CD4-positive, alpha-beta T cell treated with Interferon gamma for 1 hour (primary cell): ENCODE measurements at places on chromosomes 7 and 10.

DNA sequence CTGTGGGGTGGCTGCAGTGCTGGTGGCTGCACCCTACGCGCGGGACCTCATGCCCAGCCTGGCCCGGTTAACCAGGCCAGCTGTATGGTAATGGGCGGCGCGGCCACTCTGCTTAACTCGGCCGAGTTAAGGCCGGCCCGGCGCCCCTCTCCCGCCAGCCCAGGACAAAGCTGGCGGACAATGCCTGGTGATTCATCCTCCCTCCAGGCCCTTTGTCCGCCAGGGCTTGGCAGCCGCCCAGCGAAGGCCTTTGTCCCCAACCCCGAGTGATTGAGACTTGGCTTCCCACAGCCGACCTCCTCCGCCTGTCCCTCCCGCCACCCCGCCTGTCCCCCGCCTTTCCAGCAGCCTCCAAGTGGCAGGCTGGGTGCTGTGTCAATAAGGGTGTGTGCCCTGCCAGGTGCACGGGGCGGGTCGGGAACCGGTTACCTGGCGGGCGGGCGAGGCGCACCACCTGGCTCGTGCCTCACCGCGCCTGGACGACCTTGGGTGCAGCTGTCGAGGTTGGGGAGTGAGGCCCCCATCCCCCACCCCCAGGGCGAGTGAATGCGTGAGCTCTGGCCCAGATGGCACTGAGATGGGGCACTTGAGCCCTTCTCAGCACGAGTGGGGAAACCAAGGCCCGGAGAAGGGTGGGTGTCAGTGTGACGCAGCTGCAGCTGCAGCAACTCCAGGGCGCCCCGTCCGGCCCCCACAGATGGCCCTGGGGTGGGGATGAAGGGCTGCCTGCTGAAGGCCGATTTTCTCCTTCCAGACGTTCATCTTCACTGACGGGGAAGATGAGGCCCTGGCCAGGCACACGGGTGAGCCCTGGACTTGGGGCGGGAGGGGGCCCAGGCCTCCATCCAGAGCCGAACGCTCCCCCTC, 4.6 kb downstream of the LFNG start:
- no peak for DNase-seq

GRCh38 chr10:18000601-18001000, 48.9 kb downstream of the SLC39A12 start:
- DNase-seq, result no peak

DNA sequence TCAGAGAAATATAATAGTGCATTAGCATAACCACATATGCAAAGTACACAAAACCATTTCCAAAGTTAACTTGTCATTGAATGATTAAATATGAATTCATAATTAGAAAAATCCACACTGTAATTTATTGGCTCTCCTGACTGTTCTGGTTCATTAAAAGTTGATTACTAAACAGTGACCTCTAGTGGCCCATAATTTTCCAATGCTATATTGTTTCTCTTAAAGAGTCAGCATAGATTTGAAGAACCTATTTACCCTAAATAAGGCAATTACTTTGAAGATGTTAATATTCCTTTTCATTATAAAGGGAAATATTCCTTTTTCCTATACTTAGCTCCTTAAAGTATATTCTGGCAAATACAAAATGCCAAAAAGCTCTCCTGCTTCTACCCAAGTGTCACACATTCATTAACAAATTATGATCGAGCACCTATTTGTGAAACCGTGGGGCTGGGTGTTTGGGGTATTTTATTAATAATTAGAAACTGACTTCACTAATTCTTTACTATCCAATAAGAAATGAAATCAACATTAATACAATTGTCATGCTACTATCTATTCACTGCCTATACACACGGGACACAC, 86.2 kb downstream of the HIBADH start:
- no peak for DNase-seq

- no peak for DNase-seq
Measured at GRCh38 chr7:149021725-149022062, 6.6 kb downstream of the PDIA4 start.

GRCh38 chr10:93715345-93715744, 13.0 kb upstream of the FRA10AC1 start:
- DNase-seq, result peak; percentile 8

DNA sequence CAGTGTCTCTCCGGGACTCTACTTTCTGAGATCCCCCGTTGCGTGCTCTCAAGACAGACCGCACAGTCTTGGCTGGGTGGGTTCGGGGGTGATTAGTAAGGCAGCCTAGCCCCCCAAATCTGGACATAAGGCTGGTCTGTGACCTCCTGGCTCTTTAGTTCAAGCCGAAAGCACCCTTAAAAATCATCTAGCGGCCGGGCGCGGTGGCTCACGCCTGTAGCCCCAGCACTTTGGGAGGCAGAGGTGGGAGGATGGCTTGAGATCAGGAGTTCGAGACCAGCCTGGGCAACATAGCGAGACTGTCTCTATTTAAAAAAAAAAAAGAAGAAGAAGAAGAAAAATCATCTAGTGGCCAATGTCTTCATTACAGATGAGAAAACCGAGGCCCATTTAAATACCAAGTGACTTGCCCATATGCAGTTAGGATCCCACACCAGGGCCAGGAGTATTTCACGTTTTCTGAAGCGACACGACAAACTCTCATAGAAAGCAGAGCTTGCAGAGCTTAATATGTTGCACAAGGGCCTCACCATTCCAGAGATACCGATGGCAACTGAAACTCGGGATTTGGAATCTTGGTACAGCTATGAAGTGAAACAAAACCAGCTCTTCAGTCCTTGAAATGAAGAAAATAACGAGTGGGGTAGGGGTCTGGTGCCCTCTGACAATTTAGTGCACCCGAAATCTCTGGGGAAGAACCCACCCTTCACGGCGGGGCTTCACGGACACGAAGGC, 703 bp upstream of the HILPDA start:
- no peak for DNase-seq

DNA sequence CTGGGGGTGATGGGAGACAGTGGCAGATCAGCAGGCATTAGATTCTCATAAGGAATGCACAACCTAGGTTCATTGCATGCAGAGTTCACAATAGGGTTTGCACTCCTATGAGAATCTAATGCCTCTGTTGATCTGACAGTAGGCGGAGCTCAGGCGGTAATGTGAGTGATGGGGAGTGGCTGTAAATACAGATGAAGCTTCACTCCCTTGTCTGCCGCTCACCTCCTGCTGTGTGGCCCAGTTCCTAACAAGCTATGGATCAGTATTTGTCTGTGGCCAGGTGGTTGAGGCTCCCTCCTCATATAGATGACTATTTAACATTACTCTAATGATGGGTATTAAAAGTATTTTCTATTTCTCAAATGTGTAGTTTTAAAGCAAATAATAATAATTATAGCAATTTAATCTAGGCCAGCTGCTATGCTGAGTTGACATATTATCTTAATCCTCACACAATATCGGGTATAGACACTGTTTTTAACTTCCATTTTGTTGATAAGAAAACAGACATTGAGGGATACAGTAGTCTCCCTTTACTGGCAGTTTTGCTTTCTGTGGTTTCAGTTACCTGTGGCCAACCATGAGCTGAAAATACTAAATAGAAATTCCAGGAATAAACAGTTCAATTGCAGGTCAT, 39.9 kb downstream of the KIF20B start:
- DNase-seq, result no peak

GRCh38 chr10:92479547-92479946, 94.3 kb downstream of the IDE start:
- DNase-seq, result no peak

DNA sequence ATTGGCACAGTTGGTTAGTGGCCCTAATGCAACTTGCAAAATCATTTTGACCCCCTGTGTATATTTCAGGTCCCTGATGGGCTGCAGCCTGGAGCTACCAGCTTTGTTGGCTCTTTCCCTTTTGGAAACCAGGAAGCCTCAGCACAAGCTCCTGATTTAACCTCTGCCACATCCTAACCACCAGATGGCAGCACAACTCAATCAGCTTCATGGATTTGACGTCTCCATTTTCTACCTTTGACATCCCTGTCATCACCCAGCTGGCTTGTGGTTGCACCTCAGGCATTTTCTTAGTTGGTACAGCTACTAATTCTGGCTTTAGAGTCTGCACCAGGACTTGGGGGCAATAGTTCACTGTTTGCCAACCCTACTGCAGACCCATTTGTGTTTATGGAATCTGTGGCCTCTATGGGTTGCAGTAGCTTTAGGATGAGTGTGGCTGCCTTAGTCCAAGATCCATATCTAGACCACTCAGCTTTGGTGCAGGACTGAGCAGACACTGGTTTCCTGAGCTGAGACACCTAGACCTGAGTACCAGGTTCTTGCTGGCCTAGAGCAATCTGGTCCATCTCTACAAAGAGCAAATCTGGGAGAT, 456.2 kb downstream of the REEP3 start:
- no peak for DNase-seq

GRCh38 chr7:93179173-93179572, 31.0 kb upstream of the SAMD9L start:
- no peak for DNase-seq

DNA sequence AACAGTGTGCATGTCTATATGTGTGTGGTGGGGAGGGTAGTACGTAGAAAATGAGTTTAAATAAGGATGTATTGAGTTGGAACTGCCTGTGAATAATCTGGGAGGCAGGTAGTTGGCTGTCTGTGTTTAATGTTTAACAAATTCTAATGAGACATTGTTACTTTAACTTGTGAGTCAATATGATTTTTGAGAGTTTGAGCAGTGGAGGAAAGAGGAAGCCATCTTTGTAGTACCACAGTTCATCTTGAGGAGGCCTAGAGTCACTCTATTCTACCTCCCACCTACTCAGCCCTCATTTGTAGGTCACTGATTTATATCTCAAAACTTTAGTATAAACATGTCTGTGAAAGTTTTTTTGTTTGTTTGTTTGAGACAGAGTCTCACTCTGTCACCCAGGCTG, 129.9 kb upstream of the ITGB1 start:
- no peak for DNase-seq

DNA sequence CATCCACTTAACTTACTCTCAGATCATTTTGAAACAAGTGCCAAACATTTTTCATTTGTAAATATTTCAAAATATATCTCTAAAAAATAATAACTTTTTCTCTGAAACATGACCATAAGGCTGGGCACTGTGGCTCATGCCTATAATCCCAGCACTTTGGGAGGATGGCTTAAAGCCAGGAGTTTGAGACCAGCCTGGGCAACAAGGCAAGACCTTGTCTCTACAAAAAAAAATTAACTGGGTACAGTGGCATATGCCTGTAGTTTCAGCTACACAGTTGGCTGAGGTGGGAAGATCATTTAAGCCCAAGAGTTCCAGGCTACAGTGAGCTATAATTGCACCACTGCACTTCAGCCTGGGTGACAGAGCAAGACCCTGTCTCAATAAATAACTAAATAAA, 36.4 kb downstream of the USP54 start:
- DNase-seq, result no peak

GRCh38 chr7:132825932-132826835, 249.9 kb upstream of the PLXNA4 start:
- DNase-seq, result no peak
